Common myeloid progenitor, CD34-positive (primary cell): ENCODE measurements at places on chromosomes 11 and 22.

DNA sequence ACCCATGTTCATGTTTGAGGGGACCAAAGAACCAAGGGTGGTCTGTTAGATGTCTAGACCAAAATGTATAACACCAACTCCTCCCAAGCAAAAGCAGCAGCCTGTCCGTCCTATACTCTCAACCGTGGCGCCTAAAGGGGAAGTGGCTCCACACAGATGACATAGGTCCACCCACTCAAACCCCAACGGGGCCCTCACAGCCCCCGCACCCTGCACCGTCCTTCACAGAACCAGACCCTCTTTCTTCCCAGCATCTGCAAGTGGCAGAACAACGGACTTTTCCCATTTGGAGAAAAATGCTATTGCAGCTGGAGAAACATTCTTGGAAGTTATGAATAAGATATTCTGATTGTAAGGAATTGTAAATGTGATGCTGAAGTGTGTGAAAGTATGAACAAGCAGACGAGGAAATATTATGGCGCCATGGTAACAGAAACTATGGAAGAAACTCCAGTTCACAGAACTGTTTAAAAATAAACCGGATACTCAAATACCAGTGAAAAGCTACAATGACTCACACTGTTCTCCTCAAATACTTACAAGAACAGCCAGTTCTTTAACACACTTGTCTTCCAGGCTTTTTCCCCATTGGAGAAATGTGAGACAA, 76.5 kb upstream of the ARFGAP3 start:
- DNase-seq: peak; percentile 84

DNA sequence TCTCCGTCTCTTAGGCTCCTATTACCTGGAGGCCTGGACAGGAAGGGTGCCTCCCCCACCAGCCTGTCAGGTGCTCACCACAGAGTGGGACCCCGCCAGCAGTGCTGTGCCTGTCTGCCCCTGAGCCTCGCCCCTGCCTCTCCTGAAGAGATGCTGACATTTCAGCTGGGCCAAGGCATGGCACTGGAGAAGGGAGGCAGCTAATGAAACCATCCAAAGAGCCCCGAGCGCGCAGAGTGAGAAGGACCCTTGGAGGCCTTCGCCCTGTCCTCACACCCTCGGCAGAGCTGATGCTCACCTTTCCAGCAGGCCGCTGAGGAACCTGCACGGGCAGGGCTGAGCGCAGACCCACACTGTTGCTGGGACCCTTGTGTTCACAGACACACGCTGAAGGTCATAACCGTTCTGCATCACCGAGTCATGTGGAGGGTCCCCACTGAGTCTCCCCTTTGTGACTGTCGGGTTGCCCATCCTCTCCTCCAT, 2.1 kb upstream of the LRFN4 start:
- no peak for DNase-seq

DNA sequence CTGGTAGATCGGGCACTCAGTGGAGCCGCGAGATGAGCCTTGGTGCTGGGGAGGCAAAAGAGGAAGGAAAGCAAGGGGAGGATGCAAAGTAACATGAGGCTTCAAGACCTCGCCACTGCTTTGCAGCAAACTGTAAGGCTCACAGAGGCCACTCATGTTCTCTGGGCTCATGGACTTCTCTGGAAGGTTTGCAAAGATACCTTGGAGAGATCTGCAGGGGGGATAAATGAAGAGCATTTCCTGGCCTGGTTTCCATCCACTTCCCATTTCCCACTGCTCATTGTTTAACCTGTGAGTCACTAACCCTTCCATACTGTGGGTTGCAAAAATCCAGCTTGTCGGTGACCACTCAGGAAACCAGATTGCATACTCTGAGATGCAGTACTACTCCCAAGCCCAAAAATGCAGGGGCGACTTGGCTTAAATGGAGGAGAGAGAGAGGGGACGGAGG, 38.5 kb downstream of the OSBP2 start:
- no peak for DNase-seq

DNA sequence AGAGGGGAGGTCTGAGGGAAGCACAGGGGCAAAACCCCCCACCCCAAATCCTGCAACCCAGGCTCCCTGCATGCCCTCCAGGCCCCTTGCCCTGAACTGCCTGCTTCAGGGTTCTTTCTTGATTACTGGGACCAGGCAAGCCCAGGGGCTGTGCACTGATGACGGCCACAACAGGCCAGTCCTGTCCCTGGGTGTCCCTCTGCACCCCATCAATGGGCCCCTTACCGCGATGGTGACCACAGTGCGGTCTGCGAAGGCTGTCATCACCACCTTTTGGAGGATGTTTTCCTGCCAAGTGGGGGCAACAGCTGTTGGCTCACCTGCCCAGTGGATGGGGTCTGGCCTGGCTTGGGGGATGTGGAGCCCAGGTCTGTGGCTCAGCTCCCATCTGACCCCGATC, 5.0 kb upstream of the KCNJ11 start:
- DNase-seq: no peak

DNA sequence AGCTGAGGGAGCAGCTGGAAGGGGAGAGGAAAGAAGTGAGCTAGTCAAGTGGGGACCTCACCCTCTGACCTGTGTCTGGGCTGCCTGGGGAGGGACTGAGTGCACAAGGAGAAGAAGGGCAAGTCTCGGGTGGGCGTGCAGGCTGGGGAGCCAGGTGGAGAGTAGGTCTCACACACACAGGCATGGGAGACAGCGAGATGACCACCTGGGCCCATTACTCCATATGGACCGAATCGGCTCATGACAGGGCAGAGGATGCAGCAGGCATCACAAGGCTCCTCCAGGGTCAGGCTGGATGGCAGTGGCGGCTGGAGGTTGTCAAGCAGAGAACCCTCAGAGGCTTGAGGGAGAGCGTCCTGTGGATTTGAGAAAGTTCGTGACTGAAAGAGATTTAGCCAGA, 63.5 kb downstream of the CEP164 start:
- DNase-seq: no peak

GRCh38 chr11:34996958-34997357, 80.5 kb downstream of the PDHX start:
- peak; percentile 80 for DNase-seq

DNA sequence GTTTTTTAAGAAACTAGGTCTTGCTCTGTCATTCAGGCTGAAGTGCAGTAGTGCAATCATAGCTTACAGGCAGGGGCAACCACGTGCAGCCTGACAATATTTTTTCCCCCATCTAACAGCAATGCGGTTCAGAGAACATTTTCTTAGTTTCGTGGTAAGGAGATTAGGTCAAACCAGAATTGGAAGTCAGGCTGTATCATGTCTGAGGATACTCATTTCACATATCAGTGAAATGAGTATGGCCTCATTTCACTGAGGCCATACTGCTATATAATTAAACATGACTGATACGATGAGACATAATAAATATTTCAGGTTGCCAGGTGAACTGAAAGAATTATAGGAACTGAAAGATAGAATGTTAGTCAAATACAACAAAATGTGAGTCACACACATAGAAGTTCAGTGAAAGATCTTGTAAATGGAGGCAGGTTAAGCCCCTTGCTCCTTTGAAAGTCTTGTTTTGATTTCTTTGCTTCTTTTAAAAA, 32.5 kb upstream of the IZUMO1R start:
- no peak for DNase-seq

- no peak for DNase-seq
Observed at GRCh38 chr11:45243967-45244366, 42.2 kb downstream of the SYT13 start.

DNA sequence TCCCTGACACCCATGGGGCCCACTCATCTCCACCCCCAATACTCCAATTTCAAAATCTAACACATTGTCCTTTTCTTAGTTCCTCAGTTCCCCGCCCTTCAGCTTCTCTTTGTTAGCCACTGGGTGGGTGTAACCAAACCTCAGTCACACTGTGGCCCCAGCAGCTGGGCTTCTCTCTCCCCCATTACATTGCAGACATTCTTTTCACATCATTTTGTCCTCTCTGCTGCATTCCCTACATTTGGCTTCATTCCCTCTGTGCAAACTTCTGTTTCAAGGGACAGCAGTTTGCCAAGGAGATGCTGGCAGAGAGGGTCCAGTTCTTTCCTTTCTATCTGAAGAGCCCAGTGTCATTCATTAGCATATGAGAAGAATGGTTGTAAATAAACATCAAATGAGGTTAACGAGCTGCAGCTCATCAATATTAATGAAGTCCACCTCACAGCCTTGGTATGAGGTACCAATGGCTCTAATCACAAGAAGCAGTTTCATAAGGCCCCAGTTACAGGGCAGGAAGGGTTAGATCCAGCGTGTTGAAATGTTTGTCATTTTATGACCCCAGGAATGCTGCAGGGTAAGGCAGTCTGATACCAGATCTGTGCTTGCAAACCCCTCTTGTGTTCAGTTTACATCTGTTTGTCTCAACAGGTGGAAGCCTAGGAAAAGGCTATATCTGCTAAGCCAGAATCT, 72.3 kb downstream of the ARFGAP2 start:
- no peak for DNase-seq

GRCh38 chr11:26949846-26950245, 44.1 kb upstream of the FIBIN start:
- no peak for DNase-seq

DNA sequence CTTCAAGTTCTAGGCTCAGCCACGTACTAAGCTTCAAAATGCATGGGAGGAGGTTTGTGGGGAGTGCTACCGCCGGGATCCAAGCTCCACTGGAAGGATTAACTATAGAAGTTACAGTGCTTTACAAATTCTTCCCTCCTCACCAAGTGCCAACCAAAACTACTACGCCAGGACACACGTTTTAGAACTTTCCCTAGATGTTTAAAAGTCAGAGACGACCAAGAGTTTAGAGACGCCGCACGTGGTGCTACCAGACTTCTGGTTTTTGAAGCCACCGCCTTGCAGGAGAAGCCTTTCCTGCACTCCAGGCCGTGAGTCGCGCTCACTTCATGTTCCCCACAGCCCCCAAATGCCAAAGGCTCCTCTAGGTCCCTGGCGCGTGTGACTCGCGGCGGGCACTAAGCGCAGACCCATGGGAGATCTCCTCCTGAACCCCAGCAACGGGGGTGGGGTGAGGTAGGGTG, 734 bp downstream of the SNU13 start:
- DNase-seq: peak; percentile 62

DNA sequence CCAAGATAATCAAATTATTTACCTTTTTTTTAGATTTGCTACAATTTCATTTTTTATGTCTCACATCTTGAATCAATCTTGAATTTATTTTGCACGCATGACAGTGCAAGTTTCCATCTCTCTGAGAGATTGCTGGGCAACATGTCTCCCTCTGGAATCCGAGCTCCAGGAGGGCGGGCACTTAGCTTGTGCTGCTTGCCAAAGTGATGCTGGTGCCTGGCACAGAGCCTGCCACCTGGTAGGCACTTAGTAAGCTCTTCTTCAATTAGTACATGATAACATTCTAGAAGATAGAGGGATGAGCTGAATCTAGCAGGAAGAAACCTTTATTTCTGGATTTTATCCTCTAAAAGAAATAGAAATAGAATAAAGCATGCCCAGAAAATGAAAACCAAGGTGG, 27.5 kb upstream of the OR9I1 start:
- no peak for DNase-seq

DNA sequence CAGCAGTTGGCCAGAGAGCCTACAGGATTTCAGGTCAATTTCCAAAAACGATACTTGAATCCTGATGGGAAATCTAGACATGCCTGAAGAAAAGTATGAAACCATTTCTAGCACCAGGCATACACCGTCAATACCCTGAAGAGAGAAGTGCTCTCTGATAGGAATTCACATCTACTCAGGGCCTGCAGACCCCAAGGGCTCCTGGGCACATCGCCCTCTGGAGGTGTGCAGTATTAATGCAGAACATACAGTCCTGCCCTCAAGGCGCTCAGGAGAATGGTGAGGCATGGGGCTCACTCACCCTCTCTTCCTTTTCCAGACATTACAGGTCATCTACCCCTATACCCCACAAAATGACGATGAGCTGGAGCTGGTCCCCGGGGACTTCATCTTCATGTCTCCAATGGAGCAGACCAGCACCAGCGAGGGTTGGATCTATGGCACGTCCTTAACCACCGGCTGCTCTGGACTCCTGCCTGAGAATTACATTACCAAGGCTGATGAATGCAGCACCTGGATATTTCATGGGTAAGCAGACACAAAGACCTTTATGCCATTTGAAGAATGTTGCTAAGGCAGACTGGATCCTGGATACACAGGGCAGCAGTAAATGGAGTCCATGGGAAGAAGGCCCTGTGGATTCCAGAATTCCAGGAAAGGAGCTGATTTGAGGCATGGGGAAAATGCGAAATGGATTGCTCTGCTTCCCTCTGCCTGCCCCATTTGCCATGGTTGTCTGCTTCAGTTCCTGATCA, 49.3 kb upstream of the CRTAM start:
- no peak for DNase-seq
